ENCODE measurements at places on chromosomes 7 and 10. TPM values are rescaled to one million over a fixed set of nuclear protein-coding genes. Genes with fewer than 3 reads are reported as not detected.

DNA sequence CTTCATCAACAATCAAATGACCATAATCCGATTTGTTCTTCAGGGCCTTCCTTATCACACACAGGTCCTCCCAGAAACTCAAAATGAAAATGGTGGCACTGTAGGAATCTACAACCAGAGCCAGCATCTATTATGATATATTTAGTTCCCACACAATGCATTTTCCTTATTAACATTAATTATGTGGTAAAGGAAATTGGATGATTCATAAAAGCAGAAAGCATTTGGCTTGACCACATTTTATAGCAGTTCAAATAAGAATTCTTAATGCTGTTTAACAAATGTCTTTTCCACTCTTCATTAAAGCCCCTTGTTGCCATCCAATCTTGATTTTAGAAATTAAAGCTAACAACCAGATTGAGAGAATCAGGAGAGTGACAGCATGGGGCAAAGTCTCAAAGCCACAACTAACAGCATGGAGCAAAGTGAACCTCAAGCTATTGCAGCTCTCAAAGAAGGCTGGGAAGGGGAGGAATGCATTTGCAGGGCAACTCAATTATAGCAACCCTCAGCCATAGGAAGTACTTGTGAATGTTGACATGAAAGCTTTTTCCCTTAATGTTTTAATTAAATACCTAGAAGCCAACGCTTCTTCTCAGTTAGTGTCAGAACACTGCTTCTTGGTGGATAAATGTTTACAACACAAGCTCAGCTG is 549.1 kb downstream of the NXPH1 start:
- H3K27me3 ChIP-seq: no peaks in the 10 kb centered on the region
- no peaks in the 10 kb centered on the region for H3K4me1 ChIP-seq
- no peak for DNase-seq
- H3K36me3 ChIP-seq: no peaks in the 10 kb centered on the region

GRCh38 chr7:47215640-47216039 is 366.3 kb downstream of the TNS3 start:
- no peak overlapping the region for H3K27ac ChIP-seq
- H3K27me3 ChIP-seq: no peaks in the 10 kb centered on the region
- H3K36me3 ChIP-seq: no peaks in the 10 kb centered on the region
- peaks cover 32% of the 10 kb centered on the region for H3K4me1 ChIP-seq
- no peak overlapping the region for H3K4me3 ChIP-seq
- peak; percentile 82 for DNase-seq

GRCh38 chr10:124010024-124010423 is 83.4 kb downstream of the CHST15 start:
- no peaks in the 10 kb centered on the region for H3K27me3 ChIP-seq
- peak overlapping the region; percentile 95 for H3K27ac ChIP-seq
- peaks cover 3% of the 10 kb centered on the region for H3K36me3 ChIP-seq
- peaks cover 74% of the 10 kb centered on the region for H3K4me1 ChIP-seq

- DNase-seq: no peak
- no peaks in the 10 kb centered on the region for H3K27me3 ChIP-seq
- no peak overlapping the region for H3K4me3 ChIP-seq
- no peaks in the 10 kb centered on the region for H3K36me3 ChIP-seq
- no peak overlapping the region for H3K27ac ChIP-seq
Measured at GRCh38 chr10:97828721-97829120, 20.9 kb upstream of the GOLGA7B start.

DNA sequence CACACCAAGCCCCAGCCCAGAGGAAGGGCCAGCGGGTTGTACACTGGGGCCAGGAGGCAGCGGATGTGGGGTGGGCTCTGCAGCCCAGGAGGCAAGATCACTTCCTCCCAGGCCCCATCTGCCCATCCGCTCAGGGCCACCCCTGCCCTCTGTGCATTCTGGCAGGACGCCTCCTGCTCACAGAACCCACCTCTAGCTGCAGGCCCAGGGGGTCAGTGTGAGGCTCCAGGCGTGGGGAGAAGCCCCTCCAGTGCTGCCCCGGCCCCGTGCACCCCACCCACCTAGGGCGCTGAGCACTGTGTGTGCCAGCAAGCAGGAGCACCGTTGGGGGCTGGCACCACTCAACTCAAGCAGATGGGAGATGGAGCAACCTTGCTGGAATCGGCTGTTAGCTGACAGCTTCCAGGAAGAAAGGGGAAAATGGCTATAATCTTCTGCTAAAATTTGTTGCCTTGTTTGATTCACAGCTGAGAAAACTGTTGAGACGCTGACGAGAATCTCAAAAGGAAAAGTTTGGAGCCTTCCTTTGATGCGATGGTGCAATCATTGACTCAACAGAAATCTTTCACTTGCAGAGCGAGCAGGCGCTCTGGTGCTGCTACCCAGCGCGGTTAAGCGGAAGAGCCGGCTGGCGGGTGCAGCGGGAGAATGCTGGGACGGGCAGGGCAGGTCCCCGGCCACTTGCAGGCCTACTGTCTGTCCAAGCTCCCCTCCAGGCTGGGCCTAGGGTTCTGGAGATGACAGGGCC is 276.1 kb downstream of the ELFN1 start:
- no peak overlapping the region for H3K27ac ChIP-seq
- H3K27me3 ChIP-seq: no peaks in the 10 kb centered on the region
- peaks cover 6% of the 10 kb centered on the region for H3K36me3 ChIP-seq
- no peak for DNase-seq
- H3K4me1 ChIP-seq: peaks cover 5% of the 10 kb centered on the region

- H3K4me1 ChIP-seq: no peaks in the 10 kb centered on the region
- H3K27me3 ChIP-seq: no peaks in the 10 kb centered on the region
- H3K36me3 ChIP-seq: no peaks in the 10 kb centered on the region
Measured at GRCh38 chr10:55852900-55853299, 508.2 kb downstream of the ZWINT start.

DNA sequence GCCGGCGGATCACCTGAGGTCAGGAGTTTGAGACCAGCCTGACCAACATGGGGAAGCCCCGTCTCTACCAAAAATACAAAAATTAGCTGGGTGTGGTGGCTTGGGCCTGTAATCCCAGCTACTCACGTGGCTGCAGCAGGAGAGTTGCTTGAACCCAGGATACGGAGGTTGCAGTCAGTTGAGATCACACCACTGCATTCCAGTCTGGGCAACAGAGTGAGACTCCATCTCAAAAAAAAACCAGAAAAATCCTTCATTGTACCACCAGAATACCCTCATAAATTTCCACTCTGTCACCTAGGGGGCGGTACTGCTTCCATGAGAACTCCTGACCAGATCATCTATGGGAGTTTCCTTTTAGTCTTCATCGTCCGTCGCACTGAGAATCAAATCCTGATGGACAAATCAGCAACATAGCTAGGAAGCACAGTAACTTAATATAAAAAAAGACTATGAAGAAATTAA is 225.8 kb upstream of the KLF14 start:
- H3K4me3 ChIP-seq: no peak overlapping the region
- H3K36me3 ChIP-seq: peaks cover 38% of the 10 kb centered on the region
- H3K27me3 ChIP-seq: no peaks in the 10 kb centered on the region
- H3K27ac ChIP-seq: no peak overlapping the region
- peaks cover 77% of the 10 kb centered on the region for H3K4me1 ChIP-seq
- no peak for DNase-seq

- no peaks in the 10 kb centered on the region for H3K36me3 ChIP-seq
- H3K27ac ChIP-seq: peak overlapping the region; percentile 68
- H3K27me3 ChIP-seq: no peaks in the 10 kb centered on the region
- no peak overlapping the region for H3K4me3 ChIP-seq
- H3K4me1 ChIP-seq: peaks cover 14% of the 10 kb centered on the region
- DNase-seq: no peak
Measured at GRCh38 chr10:59332581-59332980, 29.8 kb downstream of the FAM13C start.

DNA sequence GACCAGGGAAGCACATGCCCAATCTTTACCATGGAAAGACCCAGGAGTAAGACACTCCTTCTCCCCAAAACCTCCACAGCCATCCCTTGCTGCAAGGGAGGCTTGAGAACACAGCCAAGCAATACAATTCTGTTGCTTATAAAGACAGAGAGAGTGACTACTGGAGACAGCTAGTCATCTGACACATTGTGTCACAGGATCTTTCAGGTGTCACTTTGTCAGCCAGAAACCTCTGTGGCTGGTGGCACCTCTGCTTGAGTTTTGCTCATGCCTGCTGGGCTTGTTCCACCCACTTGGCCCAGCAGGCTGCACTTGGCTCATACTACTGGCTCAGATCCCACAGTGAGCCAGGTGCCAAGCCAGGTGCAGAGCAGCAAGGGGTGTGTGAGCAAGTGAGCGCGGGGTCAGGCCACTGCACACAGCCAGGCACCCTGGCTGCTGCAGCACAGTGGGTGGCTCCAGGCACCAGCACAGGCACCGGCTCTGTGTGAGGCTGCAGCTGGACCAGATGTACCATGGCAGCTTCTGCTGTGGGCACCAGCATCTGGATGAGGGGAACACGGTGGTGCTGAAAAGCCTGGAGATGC is 12.4 kb upstream of the PRLHR start:
- H3K27me3 ChIP-seq: no peaks in the 10 kb centered on the region
- no peak overlapping the region for H3K4me3 ChIP-seq
- H3K4me1 ChIP-seq: no peaks in the 10 kb centered on the region
- H3K27ac ChIP-seq: no peak overlapping the region

- peak overlapping the region; percentile 57 for H3K4me3 ChIP-seq
- no peak overlapping the region for H3K27ac ChIP-seq
- H3K4me1 ChIP-seq: peaks cover 19% of the 10 kb centered on the region
- H3K36me3 ChIP-seq: no peaks in the 10 kb centered on the region
- DNase-seq: no peak
- no peaks in the 10 kb centered on the region for H3K27me3 ChIP-seq
Measured at GRCh38 chr7:44145479-44145968, 4.4 kb upstream of the MYL7 start.

DNA sequence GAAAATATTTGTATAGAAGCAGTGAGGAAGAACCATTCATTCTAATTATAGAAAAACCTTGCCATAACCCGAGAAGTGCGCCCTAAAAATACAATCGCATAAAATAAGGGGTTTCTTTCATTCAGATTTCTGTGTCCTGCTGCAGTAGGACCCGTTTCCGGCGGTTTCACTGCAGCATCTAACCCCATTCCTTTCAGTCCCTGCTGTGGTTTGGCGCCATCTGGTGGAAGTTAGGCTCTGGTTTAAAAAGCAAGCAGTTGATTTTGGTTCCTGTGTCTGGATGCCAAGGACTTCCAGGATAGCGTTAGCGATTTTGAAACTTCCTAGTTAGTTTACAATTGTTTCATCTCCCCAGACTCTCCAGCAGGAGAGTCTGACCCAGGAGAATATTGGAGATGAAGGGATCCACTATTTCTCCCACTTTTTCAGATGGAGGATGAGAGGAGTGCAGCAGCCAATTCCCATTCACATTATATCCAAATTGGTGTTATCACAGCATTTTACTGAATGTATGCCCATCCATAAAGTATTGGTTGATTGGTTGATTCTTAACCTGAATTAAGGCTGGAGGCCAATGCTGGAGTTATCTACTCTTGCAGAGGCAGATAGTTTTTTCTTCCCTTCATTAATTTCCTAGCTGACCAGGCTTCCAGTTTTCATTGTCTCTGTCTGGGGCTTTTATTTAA is 128.8 kb upstream of the CACNA2D1 start:
- DNase-seq: peak; percentile 94
- no peaks in the 10 kb centered on the region for H3K27me3 ChIP-seq
- H3K36me3 ChIP-seq: no peaks in the 10 kb centered on the region

- no peak overlapping the region for H3K4me3 ChIP-seq
- H3K36me3 ChIP-seq: no peaks in the 10 kb centered on the region
- no peak for DNase-seq
Measured at GRCh38 chr10:10847387-10847786, 170.3 kb upstream of the CELF2 start.

GRCh38 chr7:121369462-121369861 is 26.6 kb downstream of the FAM3C start:
- H3K36me3 ChIP-seq: peaks cover 8% of the 10 kb centered on the region
- DNase-seq: no peak
- H3K4me3 ChIP-seq: no peak overlapping the region
- H3K4me1 ChIP-seq: peaks cover 14% of the 10 kb centered on the region
- no peak overlapping the region for H3K27ac ChIP-seq

- no peak overlapping the region for H3K4me3 ChIP-seq
- H3K27ac ChIP-seq: no peak overlapping the region
- no peaks in the 10 kb centered on the region for H3K27me3 ChIP-seq
- DNase-seq: no peak
Measured at GRCh38 chr10:49329146-49329505, 30.2 kb downstream of the C10orf71 start.

DNA sequence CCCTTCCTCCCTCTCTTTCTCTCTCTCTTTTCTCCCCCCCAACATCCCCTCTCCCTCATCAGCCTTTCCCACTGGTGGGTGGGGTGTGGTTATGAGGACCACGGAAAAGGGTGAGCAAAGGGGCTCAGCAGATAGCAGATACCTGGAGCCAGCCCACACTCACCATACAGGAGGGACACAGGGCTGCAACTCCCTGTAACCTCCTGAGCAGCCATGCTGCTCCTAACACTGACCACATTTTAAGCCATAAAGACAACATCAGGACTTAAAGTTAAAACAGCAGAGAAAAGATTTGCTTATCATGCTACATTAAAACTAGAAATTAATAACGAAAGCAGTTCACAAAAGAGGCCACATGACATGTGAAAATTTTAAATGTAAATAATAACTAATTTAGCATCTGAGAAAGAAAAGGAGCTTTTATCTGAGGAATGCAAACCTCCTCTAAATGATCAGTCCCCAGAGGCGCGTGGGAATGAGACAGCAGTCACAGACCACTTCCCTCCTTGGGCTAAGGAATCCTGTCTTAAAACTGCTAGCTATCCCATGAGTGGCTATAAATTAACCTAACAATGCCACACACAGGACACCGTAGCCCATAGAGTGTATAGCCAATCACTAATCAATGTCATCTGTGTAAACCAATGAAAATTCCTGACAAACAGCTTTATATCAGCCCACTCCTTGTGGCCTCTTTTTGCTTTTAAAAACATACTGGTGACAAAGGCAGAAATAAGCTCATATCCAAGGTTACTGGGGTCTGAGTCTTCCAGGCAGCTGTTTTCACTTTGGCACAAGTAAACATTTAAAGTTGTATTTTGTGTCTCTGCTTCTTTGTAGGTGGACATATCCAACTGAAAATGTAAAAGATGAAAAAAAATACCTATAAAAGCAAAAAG is 33.3 kb downstream of the PKD1L1 start:
- H3K27ac ChIP-seq: no peak overlapping the region
- no peaks in the 10 kb centered on the region for H3K27me3 ChIP-seq
- no peak overlapping the region for H3K4me3 ChIP-seq
- H3K4me1 ChIP-seq: no peaks in the 10 kb centered on the region
- no peaks in the 10 kb centered on the region for H3K36me3 ChIP-seq
- DNase-seq: no peak

DNA sequence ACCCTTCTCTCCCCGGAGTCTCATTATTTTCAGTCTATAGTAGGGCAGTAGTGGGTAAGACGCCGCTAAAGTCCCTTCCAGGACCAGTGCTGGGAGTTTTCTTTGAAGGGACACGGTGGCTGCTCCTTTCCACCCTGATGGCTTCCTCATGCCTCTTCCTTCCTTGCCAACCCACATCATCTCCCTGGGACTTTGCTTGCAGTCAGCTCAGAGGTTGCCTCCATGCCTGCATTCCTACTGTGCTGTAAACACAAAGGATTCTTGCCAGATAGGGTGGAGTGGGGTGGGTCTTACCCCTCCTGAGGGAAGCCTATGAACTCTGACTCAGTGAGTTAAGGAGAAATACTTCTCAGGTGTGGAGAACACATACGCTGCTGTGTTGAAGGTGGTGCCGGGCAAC is 59.9 kb upstream of the IGFBP3 start:
- H3K27ac ChIP-seq: no peak overlapping the region
- H3K27me3 ChIP-seq: no peaks in the 10 kb centered on the region

Gene SLC16A9
- 0.86 TPM for total RNA-seq

Gene HDAC9
- total RNA-seq: 63.0 TPM

Gene KCP
- 0.29 TPM for total RNA-seq

Gene ASCC1
- 23.5 TPM for total RNA-seq

Gene CARD11
- total RNA-seq: 0.99 TPM

Data from esophagus muscularis mucosa (tissue), 4 donors.